Left renal pelvis (tissue), 4 donors: ENCODE measurements at places on chromosomes 12 and 14. TPM values are rescaled to one million over a fixed set of nuclear protein-coding genes. Genes with fewer than 3 reads are reported as not detected.

RNU7-1 gene
- not detected for polyA plus RNA-seq

ALDH1L2 gene
- 0.75 TPM for polyA plus RNA-seq

FOXG1 gene
- polyA plus RNA-seq, result not detected

MYO1H gene
- polyA plus RNA-seq, result 0.93 TPM

P2RX2 gene
- 1.6 TPM for polyA plus RNA-seq

GRCh38 chr12:29149691-29150281 is 708 bp downstream of the FAR2 start:
- DNase-seq, result no peak

DNA sequence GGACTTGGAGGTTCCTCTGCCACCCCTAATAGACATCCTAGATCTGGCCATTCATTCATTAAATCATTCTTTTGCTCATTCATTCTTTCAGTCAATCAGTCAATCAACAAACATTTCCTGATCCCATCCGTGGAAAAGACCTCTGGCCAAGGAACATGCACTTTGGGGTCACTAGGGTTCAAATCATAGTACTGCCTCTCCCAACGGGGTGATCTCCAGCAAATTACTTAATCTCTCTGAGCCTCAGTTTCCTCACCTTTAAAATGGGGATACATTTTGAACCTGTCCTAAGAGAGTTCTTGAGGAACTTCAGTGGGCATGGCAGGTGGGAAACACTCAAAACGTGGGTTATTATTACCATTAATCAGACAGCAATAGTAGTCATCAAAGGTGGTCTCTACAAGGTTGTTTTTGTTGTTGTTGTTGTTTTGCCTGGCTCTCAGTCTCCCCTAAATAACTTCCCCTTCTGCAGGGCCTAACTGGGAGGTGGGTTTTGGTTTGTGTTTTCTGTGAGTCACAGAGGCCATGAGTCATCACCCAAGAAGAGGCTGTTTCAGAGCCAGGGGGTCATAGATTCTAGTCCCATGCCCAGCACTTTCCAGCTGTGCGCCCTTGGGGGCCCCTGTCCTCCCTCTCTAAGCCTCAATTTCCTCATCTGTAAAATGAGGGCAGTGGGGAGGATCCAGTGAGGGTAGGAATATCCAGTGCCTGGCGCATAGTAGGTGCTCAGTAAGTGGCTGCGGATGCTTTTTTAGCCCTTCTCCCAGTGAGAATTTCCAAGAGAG is 16.9 kb upstream of the FAM222A start:
- DNase-seq, result no peak

DNA sequence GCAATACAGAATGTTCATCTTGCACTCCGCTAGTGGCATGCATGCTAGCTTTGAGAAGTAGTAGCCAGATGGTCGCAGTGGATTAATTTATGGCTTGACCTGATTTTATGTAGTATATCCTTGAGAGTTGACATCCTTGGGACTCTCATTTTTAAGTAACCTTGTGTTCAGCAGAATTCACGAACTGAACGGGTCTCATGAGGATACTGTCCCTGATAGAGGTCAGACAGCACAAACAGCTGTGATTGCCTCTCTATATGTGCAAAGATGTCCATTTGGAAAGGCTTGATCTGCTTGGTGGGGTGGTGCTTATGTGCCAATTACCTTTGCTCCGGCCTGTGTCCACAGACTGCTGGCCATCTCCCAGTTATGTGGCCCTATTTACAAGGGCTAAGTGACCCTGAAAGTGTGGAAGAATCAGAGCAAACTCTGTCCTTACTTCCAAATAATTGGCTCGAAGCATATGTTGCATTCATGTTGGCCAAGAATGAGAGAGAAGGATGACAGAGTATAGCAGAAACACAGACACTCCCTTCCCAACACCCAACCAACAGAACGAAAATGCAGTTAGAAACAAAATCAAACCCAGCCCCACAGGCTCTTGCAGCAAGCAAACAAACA is 167.1 kb downstream of the CRADD start:
- no peak for DNase-seq

- DNase-seq, result no peak
These were observed 21.2 kb downstream of the GALNT9 start for GRCh38 chr12:132307976-132308852.

- no peak for DNase-seq
These were observed 451.7 kb downstream of the TMEM117 start for GRCh38 chr12:44287545-44287944.
